ENCODE measurements at places on chromosomes 13 and 19.
A peak's percentile ranks its signal among the peaks of the same experiment; 100 is the strongest.

DNA sequence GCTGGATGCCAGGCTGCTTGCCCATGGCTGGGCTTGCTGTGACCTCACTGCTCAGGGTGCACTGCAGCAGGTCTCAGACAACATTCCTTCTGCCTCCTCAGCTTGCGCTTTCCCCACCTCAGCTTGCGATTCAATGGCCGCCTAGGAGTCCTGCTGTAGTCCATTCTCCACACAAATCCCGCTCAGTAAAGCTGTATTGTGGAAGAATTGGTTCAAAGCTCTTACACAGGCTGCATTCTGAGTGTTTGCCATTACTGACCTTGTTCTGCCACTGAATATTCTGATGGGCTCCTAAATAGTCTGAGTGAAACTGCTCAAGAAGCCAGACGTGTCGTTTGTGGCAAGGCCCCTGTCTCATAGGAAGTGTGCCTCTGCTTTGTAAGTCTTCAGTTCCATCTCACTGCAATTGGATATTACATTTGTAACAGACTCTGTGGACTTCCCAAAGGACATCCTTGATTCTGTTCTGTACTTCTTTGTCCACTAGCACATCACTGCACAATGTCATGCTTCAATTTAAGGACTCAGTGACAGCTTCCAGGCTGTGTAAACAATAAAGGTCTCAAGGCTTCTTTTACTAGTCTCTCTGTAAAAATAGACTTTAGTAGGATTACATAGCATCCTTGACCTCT, 49.8 kb downstream of the KATNAL1 start:
- DNase-seq = no peak

DNA sequence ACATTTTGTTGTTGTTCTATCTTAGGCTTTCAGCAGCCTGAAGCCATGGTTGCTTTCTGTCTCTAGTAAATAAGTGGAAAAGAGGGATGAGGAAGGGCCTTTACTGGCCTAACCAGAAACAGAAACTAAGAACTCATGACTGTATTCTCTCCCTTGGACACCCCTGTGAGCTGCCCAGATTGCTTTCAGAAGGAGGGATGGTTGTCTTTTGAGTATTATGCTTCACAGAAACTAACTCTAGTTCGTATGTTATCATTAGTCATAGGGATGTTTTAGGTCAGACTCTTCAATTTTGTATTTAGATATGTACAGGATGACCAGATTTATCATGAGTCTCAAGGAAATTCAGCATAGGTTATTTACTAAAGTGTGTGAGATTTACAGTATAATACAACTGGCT, 17.5 kb downstream of the BORA start:
- DNase-seq = no peak

GRCh38 chr19:29893606-29894284, 48.3 kb upstream of the URI1 start:
- no peak for DNase-seq

DNA sequence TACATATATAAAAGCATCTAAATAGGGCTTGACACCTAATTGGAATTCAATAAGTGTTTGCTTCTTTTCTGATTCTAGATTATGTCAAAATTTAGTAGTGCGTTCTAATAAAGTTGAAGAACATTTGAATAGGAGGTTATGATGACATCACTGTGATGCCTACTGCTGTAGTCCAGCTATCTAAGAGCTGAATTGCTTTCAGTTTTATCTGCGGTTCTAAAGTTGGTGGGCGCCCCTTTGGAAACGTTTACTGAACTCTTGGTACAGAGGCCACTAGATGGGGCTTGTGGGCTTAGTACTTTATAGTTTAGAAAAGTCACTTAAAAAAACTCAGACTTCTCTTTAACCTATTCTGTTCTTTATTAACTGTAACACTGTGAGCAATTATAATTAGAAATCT, 776.9 kb downstream of the GPC5 start:
- DNase-seq = no peak

DNA sequence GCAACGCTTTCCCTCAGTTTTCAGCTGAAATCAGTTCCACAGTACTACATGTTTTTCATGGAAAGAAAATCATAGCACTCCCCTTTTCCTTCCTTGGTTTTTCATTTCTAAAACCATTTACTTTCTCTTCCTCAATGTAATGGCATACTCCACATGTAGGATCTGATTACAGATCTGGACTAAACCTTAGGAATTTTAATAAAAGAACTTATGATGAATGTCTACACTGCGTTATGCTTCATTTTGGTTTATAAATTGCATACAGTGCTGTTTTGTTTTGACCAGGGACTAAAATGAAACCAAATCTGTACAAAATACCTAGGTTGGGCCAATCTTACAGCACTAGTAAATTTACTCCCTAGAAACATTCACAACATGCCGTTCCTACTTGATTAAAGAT, 589.9 kb downstream of the TBC1D4 start:
- DNase-seq = no peak

DNA sequence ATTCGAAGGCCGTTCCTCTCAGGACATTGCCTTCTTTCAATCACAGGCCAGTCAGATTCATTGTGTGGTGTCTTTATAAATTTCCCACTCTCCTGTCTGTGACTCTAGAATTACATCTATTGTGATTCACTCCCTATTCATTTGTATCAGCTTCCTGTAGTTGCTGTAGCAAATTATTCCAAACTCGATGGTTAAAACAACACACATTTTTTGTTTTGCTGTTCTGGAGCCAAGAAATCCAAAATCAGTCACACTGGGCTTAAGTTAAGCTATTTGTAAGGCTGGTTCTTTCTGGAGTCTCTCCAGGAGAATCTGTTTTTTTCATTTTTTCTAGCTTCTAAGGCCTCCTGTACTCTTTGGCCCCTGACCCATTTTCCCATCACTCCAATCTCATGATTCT, 1487.0 kb upstream of the SLC10A2 start:
- DNase-seq = no peak

DNA sequence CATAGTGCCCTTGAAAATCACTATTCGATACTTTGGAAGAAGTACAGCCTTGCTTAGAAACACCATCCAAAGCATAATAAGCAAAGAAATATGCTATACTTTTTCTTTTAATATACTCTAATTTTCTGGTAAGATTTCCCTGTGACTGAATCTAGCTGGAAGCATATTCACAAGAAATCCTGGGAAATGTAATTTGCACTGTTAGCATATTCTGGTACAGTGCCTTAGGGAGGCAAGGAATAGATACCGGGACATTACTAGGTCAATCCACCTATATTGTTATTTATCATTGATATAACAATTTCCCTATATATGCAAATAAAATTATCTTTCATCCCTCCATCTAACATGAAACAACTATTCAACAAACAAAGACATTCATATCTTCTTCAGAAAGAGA, 1131.3 kb upstream of the PRR20A start:
- DNase-seq = no peak

DNA sequence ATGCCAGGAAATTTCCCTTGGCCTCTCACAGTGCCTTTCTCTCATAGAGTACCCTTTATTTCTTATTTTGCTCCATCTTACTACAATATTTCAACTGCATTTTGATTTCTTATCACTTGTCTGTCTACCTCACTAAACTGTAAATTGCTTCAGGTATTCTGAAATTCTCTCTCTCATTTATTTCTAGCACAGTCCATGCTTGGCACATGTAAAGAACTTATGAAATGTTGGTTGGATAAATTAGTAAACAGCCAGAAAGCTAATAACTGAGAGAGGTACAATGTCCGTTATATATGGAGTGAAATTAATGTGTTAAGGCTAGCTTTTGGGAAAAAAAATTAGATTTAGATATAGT, 138.3 kb upstream of the RFC3 start:
- no peak for DNase-seq

GRCh38 chr19:11375143-11375948, 880 bp downstream of the SWSAP1 start:
- DNase-seq = peak; percentile 44

DNA sequence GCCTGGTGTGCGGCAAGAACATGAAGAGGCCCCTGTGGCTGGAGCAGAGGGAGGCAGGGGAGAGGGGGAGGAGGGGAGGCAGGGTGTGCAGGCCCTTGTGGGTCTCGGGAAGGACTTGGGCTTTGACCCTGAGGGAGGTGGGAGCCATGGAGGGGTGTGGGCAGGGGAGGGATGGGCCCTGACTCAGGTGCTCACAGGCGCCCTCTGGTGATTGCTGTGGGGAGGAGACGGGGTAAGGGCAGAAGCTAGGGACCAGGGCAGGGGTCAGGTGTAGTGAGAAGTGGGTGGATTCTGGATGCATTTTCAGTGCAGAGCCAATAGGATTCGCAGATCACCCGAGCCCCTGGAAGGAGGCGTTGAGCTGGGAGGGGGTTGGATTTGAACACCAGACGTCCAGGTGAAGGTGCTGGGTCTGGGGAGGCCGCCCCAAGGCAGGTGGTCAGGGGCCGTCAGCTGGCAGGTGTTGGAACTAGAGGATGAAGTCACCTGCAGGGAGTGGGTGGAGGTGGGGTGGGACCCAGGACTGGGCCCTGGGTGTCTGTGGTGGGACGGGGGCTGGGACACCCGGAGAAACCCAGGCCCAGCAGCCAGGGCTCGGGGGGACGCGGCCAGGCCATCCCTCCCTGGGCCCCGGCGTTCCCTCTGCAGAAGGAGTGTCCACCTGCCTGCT, 185.4 kb downstream of the KDM4B start:
- no peak for DNase-seq

DNA sequence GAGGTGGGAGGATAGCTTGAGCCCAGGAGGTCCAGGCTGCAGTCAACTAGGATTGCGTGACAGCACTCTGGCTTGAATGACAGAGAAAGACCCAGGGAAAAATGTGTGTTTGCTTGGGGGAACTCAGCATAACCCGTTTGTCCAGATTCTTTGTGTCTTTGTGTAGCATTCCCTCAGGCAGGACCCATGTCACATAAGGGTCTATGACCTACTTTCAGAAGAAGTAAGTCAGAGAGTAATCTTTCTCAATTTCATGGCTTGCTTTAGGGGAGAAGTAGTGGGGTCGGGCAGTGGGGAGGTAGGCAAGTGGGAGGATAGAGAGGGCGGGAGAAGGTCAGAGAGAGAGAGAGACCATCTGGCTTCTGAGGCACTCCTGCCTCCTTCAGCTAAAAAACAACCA, 11.9 kb upstream of the PSPC1 start:
- DNase-seq = no peak

GRCh38 chr19:2415281-2415972, 12.0 kb downstream of the TIMM13 start:
- no peak for DNase-seq

GRCh38 chr19:35231956-35232645, 3.6 kb upstream of the FAM187B start:
- DNase-seq = no peak

- DNase-seq = no peak
Measured at GRCh38 chr13:44382635-44383145, 9.1 kb downstream of the SERP2 start.

GRCh38 chr13:29613101-29613500, 17.6 kb upstream of the SLC7A1 start:
- no peak for DNase-seq

- no peak for DNase-seq
Measured at GRCh38 chr13:69545551-69545950, 562.1 kb upstream of the ATXN8OS start.

DNA sequence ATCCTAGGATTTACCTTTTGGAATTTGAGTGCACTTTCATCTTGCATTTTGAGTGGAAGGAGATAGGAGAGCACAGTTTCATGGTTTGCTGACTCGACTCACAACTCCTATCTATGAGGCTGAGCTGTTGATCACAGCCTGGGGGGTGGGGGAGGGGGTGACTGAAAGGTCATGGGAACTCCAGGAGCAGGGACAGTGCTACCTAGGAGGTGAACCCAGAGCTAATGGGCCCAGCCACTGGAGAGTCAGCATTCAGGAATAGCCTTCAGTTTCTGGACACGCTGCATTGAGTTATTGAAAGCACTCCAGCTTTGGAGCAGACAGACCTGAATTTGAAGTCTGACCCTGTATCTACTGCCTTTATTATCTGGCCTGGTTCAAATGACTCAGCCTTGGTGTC, 339.9 kb downstream of the SLC7A1 start:
- no peak for DNase-seq

DNA sequence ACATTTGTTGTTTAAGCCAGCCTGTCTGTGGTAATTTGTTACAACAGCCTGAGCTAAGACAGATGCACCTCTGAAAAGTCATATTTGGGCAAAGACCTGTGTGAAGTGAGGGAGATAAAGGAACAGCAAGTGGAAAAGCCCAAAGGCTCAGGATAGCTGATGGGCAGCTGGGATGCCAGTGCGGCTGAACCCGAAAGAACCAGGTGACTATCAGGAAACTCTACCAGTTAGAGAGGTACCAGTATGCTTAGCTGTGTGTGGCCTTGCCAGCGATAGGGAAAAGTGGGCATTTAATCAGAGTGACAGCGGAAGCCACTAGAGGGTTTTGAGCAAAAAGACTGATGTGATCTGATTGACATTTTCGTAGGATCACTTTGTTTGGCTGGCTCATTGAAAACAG, 764.8 kb upstream of the GPC6 start:
- DNase-seq = no peak

DNA sequence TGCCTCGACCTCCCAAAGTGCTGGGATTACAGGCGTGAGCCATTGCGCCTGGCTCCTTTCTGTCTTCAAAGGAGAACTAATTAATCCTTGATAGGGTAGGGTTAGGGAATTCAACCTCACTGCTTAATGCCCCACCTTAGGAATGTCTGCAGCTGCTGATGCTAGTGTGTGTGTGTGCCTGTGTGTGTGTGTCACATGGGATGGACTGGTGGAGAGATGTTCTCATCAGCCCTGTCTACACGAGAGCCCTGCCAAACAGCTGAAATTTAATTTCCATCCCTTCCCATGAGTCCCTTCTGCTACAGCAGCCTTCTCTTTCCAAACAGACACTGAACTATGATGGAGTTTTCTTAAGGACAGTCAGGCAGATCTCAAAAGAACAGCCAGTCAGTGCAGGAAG, 46.5 kb upstream of the CLDN10 start:
- DNase-seq = no peak

- DNase-seq = peak; percentile 9
Measured at GRCh38 chr13:112066624-112067004, 335 bp upstream of the SOX1 start.

- no peak for DNase-seq
Measured at GRCh38 chr13:104206450-104207044, 1140.3 kb upstream of the SLC10A2 start.

GRCh38 chr13:110332750-110333149, 25.7 kb downstream of the COL4A2 start:
- DNase-seq = no peak

DNA sequence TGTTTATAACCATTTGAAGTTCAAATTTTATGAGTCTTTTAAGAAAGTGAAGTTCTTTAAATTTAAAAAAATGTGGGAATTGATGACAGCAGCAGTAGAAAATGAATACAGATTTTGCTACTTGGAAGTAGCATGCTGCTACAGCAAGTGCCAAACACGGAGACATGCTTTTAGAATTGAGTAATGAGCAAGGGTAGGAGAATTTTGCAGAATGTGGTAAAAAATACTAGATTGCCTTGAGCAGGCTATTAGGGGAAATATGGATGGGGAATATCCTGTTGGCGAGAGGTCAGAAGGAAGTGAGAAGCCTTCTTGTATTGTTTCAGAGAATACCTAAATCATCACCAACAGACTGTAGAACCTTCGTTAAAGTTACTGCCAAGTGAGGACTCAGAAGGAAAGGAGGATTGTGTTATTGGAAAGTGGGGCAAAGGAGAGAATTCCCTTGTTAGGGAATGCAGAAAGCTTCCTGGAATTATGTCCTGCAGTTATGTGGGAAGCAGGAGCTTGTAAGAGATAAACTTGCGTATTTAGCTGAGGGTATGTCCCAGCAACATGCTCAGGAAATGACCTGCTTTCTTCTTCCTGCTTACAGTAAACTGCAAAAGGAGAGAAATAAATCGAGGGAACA, 32.4 kb upstream of the OXGR1 start:
- DNase-seq = no peak

Measured in stimulated activated CD4-positive, alpha-beta T cell treated with anti-CD3 and anti-CD28 coated beads, TNF-alpha, amount 100 ng/mL, for 4 hours (primary cell).